ENCODE measurements at places on chromosomes 11 and 22.

DNA sequence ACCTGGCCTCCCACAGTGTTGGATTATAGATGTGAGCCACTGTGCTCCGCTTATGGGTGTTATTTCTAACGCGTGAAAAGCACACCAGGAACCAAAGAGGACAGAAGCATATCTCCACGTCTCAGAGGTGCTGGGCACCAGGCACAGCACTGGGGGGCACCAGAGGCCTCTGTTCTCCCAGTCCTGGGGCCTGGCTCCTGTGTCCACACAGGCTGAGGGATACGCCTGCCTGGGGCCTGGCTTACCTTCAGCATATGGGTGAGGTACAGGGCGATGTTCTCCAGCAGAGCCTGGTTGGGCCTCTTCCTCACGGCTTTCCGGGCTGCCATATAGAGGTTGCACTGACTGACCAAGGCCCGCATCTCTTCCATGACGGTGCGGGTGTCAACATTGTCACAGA, 24.7 kb upstream of the NAP1L4 start:
- DNase-seq: no peak

DNA sequence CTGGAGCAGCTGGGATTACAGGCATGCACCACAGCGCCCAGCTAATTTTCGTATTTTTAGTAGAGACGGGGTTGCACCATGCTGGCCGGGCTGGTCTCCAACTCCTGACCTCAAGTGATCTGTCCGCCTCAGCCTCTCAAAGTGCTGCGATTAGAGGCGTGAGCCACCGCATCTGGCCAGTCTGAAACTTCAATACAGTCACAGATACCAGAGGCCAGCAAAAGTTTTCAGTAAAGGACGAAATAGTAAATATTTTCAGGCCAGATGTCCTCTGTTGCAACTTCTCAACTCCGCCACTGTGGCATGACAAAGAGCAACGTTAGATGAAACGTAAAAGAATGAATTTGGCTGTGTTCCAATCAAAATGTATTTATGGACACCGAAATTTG, 403.6 kb downstream of the MN1 start:
- no peak for DNase-seq

GRCh38 chr11:117945047-117945810, 16.0 kb upstream of the TMPRSS13 start:
- DNase-seq: no peak

- DNase-seq: no peak
These were observed 8.1 kb downstream of the ALDH3B2 start for GRCh38 chr11:67666303-67666645.

DNA sequence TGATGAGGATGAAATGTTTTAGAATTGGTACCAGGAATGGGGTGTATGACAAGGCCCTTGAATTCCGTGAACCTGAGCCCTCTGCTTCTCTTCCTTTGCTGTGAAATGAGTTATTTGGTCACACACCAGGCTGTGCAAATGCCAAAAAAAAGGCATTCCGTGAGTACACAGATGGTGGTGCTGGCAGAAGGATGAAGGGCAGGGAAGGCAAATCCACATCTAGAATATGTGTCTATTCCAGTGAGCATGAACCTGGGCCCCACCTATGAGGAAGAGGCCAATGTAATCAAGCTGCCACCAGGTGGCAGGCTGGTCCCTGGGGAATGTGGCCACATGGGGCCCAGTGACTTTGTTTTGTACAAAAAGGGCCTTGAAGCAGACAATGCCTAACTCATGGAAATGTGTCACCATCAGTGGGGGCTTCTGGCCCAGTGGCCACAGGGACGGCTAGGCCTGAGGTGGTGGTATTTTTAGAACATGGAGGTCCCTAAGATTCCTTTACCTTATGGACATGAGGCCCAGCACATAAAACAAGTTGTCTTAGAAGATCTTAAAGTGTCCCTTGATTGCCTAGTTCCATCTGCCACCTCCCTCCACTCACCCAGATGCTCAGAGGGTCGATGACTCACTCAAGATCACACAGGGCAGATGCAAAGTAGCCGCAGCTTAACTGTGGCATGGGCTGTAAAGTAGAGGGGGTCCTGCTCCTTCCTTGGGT, 3.9 kb upstream of the RNF215 start:
- DNase-seq: peak; percentile 82

- DNase-seq: no peak
These were observed 547.4 kb downstream of the MIAT start for GRCh38 chr22:27204817-27205216.

DNA sequence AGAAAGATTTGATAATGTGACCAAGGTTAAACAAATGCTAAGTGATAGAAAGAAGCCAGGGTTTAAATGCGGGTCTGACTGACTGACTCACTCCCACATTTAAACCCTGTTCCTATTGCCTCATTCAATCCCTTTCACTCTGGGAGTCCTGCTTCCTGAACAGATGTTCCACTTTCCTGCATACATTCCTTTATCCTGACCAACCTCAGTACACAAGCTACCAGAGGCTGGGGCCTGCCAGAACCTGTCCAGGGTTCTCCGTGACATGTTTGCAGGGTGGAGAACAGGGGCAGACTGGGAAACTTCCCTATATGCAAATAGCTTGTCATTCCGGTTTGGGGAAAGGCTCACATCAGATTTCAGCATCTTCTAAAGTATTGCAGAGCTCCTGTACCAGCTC, 3.0 kb upstream of the ANKK1 start:
- no peak for DNase-seq

GRCh38 chr11:43922744-43923405, 19.6 kb upstream of the C11orf96 start:
- no peak for DNase-seq

DNA sequence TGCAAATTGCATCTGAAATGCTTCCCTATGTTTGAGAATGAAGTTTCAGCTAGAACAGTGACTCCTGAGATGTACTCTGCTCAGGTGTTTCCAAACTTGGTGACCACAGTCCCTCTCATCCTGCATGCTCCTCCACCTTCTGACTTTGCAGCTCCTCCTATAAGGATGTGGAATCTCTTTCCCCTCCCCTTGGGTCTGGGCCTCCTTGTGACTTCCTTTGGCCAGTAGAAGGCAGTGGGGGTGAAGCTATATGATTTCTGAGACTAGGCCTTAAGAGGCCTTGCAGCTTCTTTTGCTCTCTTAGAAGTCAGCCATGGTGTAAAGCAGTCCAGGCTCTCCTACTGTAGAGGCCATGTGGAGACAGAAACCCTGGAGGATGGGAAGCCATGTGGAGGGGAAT, 50.7 kb downstream of the CSF2RB start:
- DNase-seq: no peak

DNA sequence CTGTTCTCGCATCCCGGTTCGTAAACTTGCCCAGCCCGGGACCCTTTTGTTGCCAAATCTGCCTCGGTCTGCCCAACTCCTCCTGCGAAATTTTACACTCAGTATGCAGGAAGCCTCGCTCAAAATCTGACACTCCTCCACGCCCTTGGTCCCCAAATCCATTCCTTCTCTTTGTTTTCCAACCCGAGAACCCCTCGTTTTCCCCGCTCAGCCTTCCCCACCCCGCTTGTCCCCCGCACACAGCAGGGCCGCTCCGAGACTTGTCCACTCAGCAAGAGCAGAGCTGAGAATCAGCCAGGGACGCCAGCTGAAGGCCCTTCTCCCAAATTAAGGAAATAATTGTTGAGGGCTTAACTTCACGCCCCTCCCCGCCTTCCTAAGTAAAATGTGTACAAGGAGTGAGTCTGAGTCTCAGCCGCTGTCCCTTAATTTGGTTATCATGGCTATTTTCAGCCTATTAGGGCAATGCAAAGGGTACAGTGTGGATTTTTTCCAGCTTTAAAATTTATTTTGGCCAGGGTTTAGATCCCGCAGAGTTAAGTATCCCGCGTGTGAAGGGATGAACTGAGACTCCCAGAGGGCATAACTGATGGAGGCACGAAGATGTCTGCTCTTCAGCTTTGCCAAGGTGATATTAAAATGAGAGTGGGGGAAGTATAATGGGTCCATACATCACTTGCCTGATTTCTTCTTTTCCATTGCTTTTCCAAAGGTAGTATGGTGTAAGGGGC, 581 bp upstream of the FBXO3 start:
- no peak for DNase-seq

- no peak for DNase-seq
These were observed 236.3 kb upstream of the ZC3H12C start for GRCh38 chr11:109856928-109857327.

All from activated naive CD4-positive, alpha-beta T cell treated with anti-CD3 and anti-CD28 coated beads, Interleukin-2, amount 50 U/mL, for 16 hours (primary cell).